Kidney capillary endothelial cell (primary cell): ENCODE measurements at places on chromosomes 1 and 21.

GRCh38 chr1:94579876-94580294 is 38.3 kb upstream of the F3 start:
- peak; percentile 7 for DNase-seq

DNA sequence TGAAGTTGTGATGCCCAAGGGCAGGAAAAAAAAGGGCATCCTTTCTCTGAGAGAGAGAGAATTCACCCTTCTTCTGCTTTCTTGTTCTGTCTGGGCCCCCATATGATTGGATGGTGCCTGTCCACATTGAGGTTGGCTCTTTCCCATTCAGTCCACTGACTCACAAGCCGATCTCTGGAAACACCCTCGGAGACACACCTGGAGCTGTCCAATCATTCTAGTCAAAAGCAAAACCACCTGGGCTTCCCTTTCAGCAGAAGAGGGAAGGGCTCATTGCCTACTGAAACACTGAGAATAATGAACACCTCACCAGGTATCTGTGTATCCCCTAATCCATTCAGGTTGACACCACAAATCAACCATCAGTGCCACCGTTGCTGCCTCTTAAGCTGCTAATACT is 103.7 kb upstream of the GNG12 start:
- no peak for DNase-seq

DNA sequence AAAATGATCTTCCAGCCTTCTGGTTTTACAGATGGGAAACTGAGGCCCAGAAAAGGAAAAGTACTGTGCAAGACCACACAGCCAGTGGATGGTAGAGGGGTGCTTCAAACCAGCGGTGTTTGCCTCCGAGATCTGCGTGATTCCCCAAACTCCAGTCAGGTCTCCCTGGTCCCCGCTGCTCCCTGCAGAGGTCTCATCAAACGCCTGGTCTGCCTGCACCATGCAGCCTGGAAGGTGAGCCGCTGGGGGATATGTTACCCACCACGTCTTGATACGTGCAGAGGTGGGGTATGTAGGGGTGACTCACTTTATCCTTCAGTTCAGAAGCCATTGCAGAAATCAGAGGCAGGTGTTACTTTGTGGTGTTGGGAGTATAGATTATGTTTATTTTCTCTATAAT is 56.3 kb downstream of the MYOM3 start:
- DNase-seq, result no peak

GRCh38 chr21:38048167-38048566 is 131.9 kb upstream of the KCNJ6 start:
- DNase-seq, result no peak

DNA sequence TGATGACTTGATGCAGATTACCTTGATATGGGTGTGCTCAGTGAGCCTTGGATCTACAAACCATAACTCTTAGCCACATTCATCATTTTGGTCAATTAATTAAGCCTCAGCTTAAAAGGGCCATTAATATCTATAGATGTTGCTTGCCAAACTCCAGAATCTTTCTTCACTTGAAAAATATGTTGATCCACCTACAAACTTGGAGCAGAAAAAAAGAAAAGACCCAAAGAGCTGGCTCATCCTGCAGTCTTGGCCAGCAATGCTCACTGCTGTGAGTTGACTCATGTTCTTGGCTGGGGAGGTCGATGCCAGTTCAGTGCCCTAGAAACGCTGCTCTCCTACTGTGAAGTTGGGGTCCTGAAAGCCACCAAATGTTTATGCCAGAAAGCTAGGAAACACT is 75.4 kb downstream of the DPT start:
- DNase-seq, result no peak

DNA sequence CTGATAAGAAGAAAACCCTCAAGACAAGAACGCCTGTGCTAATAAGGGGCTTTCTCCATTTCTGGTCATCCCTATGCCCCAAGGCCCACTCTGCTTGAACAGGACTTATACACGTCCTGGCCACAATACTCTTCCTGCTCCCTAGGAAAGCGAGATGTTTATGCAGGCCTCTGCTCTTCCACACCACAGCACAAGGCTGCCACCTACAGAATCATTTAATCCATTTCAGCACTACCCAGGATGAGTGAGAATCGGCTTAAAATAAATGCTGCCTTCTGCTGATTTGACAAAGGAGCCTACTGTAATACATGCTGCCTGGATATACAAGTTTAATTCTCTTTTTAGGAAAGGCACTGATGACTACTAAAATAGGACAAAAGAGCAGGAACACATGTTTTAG is 29.4 kb downstream of the FRRS1 start:
- DNase-seq, result peak; percentile 83

- DNase-seq, result no peak
Observed at GRCh38 chr1:7236844-7237515, 451.7 kb downstream of the CAMTA1 start.

GRCh38 chr1:228065543-228066347 is 16.8 kb upstream of the ARF1 start:
- DNase-seq, result no peak

DNA sequence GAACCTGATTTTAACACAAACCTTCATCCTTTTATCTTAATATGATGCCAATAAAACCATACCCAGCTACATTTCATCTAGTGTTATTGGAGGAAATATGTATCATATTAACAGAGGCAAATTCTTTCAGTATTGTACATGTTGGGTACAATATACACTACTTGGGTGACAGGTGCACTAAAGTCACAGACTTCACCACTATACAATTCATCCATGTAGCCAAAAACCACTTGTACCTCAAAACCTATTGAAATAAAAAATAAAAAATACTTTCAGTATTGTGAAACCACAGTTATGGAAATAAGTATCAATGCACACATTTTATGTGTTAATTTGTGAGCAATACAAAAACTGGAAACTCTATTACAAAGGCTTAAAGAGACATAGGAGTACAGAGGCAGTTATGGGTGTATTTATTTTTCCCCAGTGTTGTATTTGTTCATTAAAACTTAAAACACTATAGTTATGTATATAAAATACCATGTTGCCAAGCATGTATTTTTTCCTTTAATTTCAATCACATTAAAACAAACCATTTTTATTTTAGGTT is 25.1 kb upstream of the GPR88 start:
- DNase-seq, result no peak

DNA sequence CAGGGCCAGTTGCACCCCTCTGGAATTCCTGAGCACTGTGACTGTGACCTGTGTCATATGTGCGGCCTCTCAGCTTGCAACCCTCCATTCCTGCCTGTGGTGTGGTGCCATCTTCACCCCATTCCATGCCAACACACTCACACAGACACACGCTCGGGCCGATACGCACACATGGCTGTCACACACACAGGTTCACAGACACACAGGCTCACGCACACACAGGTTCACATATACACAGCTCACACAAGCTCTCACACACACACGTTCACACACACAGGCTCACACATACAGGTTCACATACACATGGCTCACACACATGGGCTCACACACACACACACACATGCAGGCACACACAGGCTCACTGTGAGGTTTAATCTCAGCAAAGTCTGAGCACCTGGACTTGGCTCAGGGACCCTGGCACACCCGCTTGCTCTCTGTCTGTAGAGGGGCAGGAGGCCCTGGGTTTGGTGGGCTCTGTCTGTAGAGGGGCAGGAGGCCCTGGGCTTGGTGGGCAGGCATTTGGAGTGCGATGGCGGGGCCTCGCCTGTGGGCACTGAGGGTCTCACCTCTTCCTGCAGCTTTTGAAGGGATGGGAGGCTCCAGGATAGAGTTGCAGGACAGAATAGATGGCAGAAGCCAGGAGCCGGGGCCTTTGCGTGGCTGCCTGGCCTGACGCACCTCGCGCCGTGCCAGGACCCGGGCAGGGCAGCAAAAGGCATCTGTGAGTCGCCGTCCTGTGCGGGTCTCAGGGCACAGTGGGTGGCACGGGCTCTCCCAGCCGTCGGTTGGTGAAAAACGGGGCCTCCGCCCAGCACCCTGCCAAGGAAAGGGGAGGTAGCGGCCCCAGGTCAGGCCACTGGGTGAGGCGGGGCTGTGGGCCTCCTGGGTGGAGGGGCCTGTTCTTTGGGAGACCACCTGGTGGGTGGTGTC is 17.1 kb downstream of the COL18A1 start:
- DNase-seq, result no peak

DNA sequence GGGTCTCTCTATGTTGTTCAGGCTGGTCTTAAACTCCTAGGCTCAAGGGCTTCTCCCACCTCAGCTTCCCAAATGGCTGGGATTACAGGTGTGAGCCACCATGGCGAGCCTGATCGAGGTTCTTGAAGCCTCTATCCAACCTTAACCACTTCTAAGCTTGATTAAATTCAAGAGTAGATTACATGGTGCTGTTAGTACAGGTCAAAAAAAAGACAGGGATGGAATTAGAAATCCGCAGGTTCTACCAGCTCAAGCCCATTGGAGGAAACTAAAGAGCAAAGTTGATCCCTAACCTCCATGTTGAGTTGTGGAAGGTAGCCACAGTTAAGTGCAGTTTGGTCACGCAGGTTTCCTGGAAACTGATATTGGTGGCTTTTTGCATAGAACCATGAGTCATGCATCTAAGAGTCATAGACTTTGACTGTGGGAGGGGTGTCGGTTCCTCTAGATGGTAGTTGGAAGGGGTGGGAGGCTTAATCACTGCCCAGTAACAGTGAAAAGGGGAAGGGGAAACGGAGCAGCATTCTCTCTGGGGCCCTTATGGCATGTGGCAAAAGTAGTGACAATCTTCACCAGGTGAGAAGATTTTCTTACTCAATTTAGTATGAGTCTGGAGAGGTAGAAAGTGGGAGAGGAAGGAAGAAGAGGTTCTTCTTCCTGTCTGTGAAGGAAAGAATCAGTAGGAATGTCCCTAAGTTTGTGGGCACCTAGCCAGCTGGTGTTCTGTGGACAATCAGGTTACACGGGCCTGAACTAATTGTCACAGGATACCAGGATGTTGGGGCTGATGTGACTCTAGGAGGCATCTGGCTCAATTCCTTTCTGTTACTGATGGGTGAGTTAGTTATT is 7.0 kb downstream of the CD53 start:
- DNase-seq, result no peak

DNA sequence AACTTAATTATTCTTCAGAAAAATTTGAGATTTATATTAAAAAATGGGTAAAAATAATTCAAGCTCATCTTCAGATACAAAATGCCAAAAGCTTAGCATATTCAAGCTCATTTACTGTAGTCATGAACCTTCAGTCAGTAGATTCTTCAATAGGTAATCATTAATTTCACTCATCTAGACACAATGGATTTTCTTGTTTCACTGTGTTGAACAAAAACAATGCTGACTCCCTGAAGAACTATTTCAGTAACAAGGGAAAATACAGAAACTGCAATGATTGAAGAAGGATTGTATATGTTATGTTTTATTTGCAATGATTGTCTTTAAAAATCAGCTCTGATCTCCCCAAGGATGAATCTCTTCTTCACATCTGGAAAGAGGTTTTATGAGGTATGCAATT is 9.2 kb upstream of the HOOK1 start:
- DNase-seq, result no peak
